ENCODE measurements at places on chromosomes 1 and 21. TPM values are rescaled to one million over a fixed set of nuclear protein-coding genes. Genes with fewer than 3 reads are reported as not detected.

CACNA1S gene
- total RNA-seq: not detected

CFHR5 gene
- total RNA-seq: not detected

NTRK1 gene
- 0.92 TPM for total RNA-seq

RNF187 gene
- total RNA-seq: 8.9 TPM

ASCL5 gene
- 0.18 TPM for total RNA-seq

ARHGEF10L gene
- 329 TPM for total RNA-seq

GPR25 gene
- total RNA-seq: not detected

PADI4 gene
- total RNA-seq: not detected

DNA sequence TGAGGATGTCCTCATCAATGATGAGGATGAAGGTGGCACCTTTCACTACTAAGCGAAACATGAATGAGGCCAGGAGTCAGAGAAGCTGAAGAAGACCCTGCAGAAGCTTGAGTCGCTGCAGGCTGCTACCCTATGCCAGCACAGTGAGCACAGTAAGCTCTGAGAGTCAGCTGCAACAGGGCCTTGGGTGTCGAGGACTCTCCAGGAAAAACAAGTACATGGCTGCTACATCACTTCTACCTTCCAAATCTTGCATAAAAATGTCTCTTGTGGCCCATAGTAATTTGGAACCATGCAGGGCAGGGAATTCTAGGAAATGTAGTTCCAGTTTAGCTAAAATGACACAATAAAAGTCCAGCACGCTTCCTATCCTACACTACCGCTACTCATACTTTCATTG lies 51.5 kb upstream of the KIRREL1 start:
- H3K4me1 ChIP-seq: no peaks in the 10 kb centered on the region
- H3K36me3 ChIP-seq: no peaks in the 10 kb centered on the region
- no peak for DNase-seq
- no peak overlapping the region for H3K27ac ChIP-seq
- H3K4me3 ChIP-seq: no peak overlapping the region

- DNase-seq: no peak
- H3K4me3 ChIP-seq: no peak overlapping the region
- no peak overlapping the region for H3K27ac ChIP-seq
- H3K36me3 ChIP-seq: peaks cover 14% of the 10 kb centered on the region
- no peaks in the 10 kb centered on the region for H3K27me3 ChIP-seq
- no peaks in the 10 kb centered on the region for H3K4me1 ChIP-seq
Measured at GRCh38 chr1:7732331-7732730, 38.8 kb upstream of the VAMP3 start.

- no peak overlapping the region for H3K4me3 ChIP-seq
- no peaks in the 10 kb centered on the region for H3K27me3 ChIP-seq
- DNase-seq: no peak
- H3K36me3 ChIP-seq: no peaks in the 10 kb centered on the region
Measured at GRCh38 chr1:183346276-183346732, 71.9 kb downstream of the NMNAT2 start.

- peak; percentile 84 for DNase-seq
- H3K4me1 ChIP-seq: peaks cover 69% of the 10 kb centered on the region
- H3K36me3 ChIP-seq: peaks cover 52% of the 10 kb centered on the region
- H3K4me3 ChIP-seq: no peak overlapping the region
- no peaks in the 10 kb centered on the region for H3K27me3 ChIP-seq
Measured at GRCh38 chr21:34845521-34846451, 177.0 kb downstream of the CLIC6 start.

GRCh38 chr1:101288491-101288944 lies 51.7 kb downstream of the S1PR1 start:
- DNase-seq: peak; percentile 92
- H3K4me3 ChIP-seq: no peak overlapping the region
- no peaks in the 10 kb centered on the region for H3K27me3 ChIP-seq
- H3K36me3 ChIP-seq: no peaks in the 10 kb centered on the region
- no peak overlapping the region for H3K27ac ChIP-seq
- peaks cover 13% of the 10 kb centered on the region for H3K4me1 ChIP-seq

DNA sequence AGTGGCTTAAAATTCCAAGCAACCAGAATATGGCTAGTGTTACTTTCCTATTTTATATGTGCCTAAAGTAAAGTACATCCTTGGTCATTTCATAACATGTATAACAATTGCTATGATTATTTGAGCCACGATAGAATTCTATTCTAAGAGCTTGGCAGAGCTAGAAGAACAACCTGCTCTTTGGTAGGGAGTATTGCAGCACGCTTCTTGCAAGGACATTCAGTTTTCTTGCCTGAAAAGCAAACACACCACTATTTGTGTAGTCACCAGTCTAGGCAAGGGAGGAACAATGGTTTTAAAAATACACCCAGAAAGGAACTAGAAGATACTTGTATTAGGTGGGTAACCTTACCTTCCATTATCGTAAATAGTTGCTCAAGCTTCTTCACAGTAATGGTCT lies 51.5 kb downstream of the CNST start:
- H3K27ac ChIP-seq: peak overlapping the region; percentile 76
- DNase-seq: peak; percentile 52
- H3K27me3 ChIP-seq: no peaks in the 10 kb centered on the region
- no peak overlapping the region for H3K4me3 ChIP-seq

DNA sequence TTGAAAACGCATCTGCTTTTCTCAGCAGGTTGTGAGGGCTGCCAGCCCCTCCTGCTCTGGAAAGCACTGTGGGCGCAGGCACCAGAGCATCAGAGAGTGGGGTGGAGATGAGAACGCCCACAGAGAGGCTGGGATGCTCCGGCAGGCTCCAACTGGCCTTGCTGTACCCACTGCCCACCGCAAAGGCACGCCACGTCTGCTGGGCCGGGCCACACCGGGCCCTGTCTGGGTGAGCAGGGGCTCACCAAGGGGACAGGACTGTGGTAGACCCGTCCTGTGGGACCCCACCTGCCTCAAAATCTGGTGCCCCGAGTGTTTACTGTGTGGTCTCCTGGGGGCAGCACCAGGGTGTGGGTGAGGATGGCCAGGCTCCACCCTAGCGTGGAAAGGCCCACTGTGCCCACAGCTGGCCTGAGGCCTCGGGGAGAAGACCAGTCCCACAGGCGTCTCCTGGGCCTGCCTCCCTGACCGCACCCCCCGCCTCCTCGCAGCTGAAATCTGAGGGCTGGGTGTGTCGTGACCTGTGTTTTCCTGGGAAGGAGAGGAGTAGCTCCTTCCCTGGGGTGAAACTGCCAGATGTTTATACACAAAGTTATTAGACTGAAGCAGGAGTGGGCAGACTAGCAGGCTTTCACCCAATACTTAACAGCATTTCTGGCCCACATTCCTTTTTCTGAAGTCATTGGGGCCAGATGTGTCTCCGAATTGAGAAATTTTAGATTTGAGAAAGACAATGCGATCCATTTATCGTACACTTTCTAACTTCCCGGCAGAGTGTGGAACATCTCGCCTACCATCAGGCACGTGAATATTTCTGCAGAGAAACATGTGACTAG lies 53.8 kb downstream of the STUM start:
- DNase-seq: peak; percentile 72
- no peaks in the 10 kb centered on the region for H3K27me3 ChIP-seq
- no peak overlapping the region for H3K4me3 ChIP-seq
- peaks cover 16% of the 10 kb centered on the region for H3K4me1 ChIP-seq

DNA sequence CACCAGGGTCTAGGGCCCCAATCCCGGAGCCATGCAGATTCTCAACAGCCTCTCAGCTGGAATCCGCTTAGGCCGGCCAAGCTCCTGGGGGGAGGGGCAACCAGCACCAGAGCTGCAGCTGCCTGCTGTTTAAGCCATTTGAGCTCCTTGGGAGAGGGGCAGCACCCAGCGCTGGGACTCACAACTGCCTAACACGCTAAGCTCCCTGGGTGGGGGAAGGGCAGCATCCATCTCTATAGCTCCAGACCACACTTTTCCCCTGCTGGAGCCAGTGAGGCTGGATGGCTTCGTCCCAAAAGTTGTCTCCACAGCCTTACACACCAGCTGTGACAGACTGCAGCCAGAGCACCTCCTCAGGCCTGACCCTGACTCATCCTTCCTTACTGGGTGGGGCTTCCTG lies 6.9 kb upstream of the PTGFR start:
- H3K4me1 ChIP-seq: no peaks in the 10 kb centered on the region
- H3K36me3 ChIP-seq: no peaks in the 10 kb centered on the region
- no peak overlapping the region for H3K4me3 ChIP-seq
- H3K27me3 ChIP-seq: peaks cover 10% of the 10 kb centered on the region
- no peak overlapping the region for H3K27ac ChIP-seq
- DNase-seq: no peak

DNA sequence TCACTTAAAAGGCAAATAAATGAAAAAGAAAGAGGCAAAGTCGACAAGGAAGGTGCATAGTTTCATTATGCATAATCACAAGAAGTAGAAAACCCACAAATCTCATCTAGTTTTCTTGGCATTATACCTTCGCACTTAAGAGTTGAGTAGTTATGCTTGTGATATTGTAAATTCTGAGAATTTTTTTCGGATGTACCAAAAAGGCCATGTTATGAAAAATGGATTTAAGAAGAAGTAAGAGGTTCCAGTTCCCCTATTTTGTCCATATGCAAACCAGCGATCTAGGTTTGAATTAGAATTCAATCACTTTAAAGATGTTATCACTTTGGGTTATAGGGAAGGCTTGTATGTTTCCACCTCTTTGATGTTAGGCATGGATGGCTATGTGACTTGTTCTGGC lies 7.9 kb upstream of the ERICH3 start:
- no peaks in the 10 kb centered on the region for H3K4me1 ChIP-seq
- DNase-seq: no peak
- H3K36me3 ChIP-seq: no peaks in the 10 kb centered on the region
- no peaks in the 10 kb centered on the region for H3K27me3 ChIP-seq

GRCh38 chr1:54774820-54775498 lies 10.6 kb upstream of the PARS2 start:
- H3K27ac ChIP-seq: no peak overlapping the region
- H3K27me3 ChIP-seq: no peaks in the 10 kb centered on the region
- H3K4me3 ChIP-seq: no peak overlapping the region
- no peaks in the 10 kb centered on the region for H3K36me3 ChIP-seq
- no peak for DNase-seq

- no peak overlapping the region for H3K27ac ChIP-seq
- no peak for DNase-seq
- H3K4me3 ChIP-seq: no peak overlapping the region
- peaks cover 40% of the 10 kb centered on the region for H3K4me1 ChIP-seq
- peaks cover 33% of the 10 kb centered on the region for H3K36me3 ChIP-seq
Measured at GRCh38 chr1:75792091-75792490, 4.6 kb upstream of the MSH4 start.

GRCh38 chr1:154154534-154155191 lies at the start of gene NUP210L:
NUP210L (minus strand) TSS chr1:154155073.
- H3K4me1 ChIP-seq: peaks cover 44% of the 10 kb centered on the region
- peaks cover 38% of the 10 kb centered on the region for H3K36me3 ChIP-seq
- no peak for DNase-seq
- no peaks in the 10 kb centered on the region for H3K27me3 ChIP-seq

GRCh38 chr1:243343970-243344937 lies 88.4 kb downstream of the SDCCAG8 start:
- H3K27me3 ChIP-seq: no peaks in the 10 kb centered on the region
- H3K4me1 ChIP-seq: no peaks in the 10 kb centered on the region
- no peak overlapping the region for H3K27ac ChIP-seq
- H3K36me3 ChIP-seq: peaks cover 31% of the 10 kb centered on the region
- H3K4me3 ChIP-seq: no peak overlapping the region

DNA sequence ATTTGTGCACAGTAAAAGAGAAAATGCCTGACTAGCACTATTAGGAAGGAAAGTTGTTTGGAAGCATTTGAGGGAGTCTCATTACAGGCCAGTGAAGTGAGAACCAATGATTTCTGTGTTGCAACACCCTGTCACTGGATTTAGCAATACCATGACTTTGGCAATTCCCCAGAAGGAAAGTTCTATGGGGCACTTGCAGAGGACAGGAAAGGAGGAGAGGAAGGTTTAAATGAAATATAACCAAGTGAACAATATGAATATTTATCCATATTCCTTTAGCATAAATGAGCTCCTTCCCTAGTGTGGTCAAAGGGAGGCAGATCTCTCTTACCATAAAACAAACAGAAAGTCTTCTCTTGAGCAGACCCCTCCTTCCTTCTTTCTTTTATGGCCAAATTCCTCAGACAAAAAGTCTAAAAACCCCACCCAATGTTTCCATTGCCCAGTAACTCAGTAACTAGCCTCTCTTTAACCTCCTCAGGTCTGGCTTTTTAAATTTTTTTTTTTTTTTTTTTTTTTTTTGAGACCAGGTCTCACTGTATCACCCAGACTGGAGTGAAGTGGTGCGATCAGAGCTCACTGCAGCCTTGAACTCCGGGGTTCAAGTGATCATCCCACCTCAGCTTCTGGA lies 5.5 kb downstream of the TLR5 start:
- peak overlapping the region; percentile 83 for H3K27ac ChIP-seq
- no peaks in the 10 kb centered on the region for H3K27me3 ChIP-seq
- no peaks in the 10 kb centered on the region for H3K36me3 ChIP-seq
- no peak for DNase-seq
- H3K4me3 ChIP-seq: no peak overlapping the region
- peaks cover 72% of the 10 kb centered on the region for H3K4me1 ChIP-seq

- no peak overlapping the region for H3K27ac ChIP-seq
- no peaks in the 10 kb centered on the region for H3K4me1 ChIP-seq
- H3K27me3 ChIP-seq: no peaks in the 10 kb centered on the region
- H3K4me3 ChIP-seq: no peak overlapping the region
Measured at GRCh38 chr1:38791892-38792291, 67.7 kb downstream of the RRAGC start.

GRCh38 chr1:193070386-193070753 lies 11.0 kb downstream of the RO60 start:
- no peaks in the 10 kb centered on the region for H3K4me1 ChIP-seq
- no peak overlapping the region for H3K4me3 ChIP-seq
- no peak for DNase-seq
- H3K36me3 ChIP-seq: peaks cover 10% of the 10 kb centered on the region
- H3K27me3 ChIP-seq: no peaks in the 10 kb centered on the region
- H3K27ac ChIP-seq: no peak overlapping the region

DNA sequence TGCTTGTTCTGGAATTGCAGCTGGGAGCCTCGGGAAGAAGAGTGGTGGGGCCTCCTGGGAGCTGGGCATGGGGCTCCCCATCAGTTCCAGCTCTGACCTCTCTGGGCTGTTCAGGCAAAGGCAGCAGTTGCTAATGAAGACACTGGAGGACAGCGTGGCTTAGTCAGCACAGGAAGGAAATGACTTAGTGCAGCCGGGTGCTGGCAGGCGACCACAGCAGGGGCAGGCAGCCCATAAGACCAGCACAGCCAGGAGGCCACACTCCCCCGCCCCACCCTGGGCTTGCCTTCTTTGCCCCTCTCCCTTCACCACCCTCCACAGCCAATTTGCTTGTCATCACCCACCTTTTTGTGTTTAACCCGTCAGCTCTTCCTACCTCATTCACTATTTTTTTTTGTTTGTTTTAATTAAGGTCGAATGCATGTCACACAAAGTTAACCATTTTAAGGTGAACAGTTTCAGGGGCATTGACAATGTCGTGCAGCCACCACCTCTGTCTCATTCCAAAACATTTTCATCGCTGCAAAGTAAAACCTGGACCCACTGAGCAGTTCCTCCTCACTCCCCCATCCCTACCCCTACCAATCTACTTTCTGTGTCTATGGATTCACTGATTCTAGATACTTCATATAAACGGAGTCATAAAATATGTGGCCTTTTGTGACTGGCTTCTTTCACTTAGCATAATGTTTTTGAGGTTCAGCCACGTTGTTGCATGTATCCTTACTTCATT lies 10.9 kb downstream of the OLIG2 start:
- H3K27ac ChIP-seq: no peak overlapping the region
- no peaks in the 10 kb centered on the region for H3K36me3 ChIP-seq
- H3K4me3 ChIP-seq: no peak overlapping the region
- peaks cover 6% of the 10 kb centered on the region for H3K27me3 ChIP-seq
